ENCODE measurements at places on chromosomes 13 and 19.

- no peak for DNase-seq
These were observed 87.1 kb downstream of the TEX29 start for GRCh38 chr13:111407381-111408131.

DNA sequence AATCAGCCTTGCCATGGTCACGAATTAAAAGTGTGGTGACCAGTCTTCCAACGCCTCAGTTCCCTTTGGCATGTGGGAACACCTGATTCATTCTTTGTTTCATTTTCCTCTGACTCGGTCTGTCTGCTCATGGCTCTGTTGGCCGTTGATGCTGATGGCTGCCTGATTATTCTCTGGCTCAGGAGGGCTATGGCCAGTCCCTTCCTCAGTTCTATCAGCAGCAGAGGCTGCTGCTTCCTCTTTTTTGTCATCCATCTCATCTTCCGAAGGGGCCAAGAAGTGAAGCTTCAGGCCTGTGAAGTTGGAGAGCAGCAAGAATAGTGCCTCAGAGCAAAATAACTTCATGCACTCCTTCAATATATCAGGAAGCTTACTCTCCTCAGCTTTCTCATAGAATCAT lies 9.5 kb upstream of the MLNR start:
- no peak for DNase-seq

- DNase-seq, result no peak
These were observed 166.7 kb downstream of the LACC1 start for GRCh38 chr13:44046428-44046827.

DNA sequence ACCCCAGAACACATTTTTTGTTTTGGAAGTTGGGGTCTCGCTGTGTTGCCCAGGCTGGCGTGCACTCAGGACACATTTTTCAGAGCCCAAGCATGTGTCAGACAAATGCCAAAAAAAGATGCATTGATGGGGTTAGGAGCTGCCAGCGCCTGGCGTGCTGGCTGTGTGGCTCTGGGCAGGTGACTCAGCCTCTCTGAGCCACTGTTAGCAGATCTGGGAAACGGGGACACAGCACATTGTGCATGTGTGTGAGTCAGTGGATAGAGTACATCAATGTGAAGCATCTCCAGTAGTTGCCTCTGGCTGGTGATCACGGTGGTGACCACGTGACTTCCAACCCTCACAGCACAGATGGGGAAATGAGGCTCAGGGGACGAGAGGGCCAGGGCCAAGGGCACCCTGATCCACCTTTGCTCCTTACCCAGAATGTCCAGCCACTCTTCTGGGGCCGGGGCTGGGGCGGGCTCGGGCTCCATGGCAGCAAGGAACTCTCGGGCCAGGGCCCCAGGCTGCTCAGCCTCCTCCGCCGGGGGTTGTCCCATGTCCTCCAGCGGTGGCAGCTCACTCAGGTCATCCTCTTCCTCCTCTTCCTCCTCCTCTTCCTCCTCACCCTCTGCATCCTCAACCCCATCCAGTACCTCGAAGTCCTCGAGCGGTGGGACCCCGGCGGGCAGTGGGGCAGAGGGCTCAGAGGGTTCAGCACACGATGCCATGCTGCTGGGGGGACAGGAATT lies 1.9 kb downstream of the FKBP8 start:
- peak; percentile 75 for DNase-seq

GRCh38 chr19:52191951-52192350 lies 2.1 kb downstream of the PPP2R1A start:
- no peak for DNase-seq

- DNase-seq, result no peak
These were observed 8.0 kb downstream of the GPX4 start for GRCh38 chr19:1111641-1112267.

DNA sequence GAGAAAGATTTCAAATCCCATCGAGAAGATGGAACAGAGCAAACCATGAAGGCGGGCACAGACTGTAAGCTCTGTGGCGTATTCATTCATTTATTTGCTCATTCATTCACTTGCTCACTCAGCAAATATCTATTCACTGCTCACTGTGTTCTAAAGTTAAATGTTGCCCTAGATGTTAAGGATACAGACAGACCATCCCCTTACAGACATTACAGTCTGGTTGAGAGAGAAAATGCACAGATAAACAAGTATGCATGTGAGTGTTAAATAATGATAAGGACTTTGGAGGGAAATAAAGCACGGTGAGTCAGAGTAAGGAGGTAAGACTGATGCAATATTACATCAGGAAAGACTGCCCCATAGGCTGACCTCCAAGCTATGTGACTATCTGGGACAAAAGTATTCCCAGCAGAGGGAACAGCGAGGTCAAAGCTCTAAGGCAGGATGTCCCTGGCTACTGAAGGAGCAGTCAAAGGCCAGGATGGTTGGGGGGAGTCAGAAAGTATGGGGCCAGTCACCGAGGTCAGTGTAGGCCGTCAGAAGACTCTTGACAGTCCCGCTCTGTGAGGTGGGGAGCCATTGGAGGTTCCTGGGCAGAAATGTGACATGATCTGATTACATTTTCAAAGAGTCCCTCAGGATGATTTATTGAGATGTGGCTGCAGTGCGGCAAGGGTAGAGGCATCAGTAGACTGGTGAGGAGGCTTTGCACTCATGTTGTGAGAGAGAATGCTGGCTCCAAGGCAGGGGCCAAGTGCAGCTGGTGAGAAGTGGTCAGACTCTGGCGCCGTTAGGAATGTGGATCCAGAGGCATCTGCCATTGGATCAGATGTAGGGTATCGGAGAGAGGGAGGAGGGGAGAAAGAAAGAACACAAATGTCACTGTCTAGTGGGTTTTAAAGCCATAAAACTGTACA lies 37.9 kb downstream of the MBNL2 start:
- peak; percentile 39 for DNase-seq

GRCh38 chr13:43489233-43489632 lies 297.5 kb downstream of the ENOX1 start:
- DNase-seq, result no peak

- DNase-seq, result no peak
These were observed 333.3 kb upstream of the HTR2A start for GRCh38 chr13:47230155-47230554.

DNA sequence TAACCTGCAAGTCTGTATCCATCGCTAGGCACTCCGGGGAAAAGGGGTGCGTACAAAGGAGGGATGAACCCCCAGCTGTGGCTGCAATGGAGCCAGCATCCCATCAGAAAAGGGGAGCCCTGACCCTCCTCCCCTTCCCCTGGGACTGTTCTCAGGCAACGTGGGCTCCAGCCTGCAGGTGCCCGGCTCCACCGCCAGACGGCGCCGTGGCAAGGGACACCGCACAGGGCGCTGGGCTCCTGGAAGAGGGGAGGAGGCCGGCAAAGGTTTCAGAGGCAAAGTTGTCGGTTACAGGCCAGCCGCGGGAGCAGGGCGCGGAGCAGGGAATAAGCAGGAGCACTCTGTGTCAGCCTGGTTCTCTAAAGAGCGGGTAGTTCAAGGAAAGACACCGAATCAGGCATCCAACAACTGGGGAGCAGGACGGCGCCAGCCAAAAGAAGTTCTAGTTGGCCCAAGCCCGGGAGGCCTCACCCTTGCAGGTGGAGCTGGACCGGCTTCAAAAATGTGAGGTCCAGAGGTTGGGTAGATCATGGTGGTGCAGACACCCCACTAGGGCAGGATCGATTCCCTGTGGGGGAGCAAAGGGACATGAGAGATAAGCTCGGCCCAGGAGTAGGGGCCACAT lies 53.0 kb upstream of the ATP12A start:
- no peak for DNase-seq

GRCh38 chr13:103436057-103436654 lies 369.9 kb upstream of the SLC10A2 start:
- no peak for DNase-seq

DNA sequence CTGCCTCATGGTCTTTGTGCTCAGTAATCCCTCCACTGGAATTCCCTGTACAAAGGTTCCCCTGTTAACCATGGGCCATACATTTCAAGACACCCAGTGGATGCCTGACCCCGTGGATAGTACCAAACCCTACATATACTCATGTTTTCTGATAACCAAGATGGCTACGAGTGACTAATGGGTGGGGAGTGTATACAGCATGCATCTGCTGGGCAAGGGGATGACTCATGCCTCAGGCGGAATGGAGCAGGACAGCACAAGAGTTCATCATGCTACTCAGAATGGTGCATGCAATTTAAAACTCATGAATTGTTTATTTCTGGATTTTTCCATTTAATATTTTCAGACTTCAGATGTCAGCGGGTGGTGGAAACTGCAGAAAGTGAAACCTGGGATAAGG lies 13.3 kb upstream of the FGF9 start:
- peak; percentile 66 for DNase-seq

DNA sequence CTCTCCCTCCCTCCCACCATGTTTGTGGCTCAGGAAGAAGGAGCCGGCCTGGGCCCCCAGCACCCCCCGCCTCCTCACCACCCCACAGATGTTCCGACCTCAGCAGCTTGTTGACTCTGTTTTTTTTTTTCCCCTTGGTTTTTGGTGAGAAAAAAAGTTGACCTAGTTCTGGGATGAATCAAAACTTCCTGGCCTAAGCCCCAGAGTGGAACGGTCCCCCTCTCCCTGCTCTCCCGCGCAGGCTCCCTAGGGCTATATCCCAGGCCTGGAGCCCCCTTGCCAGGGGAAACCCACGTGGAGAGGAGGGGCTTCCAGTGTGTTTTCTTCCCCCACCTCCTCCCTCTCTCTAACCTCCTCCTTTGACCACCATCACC lies 4.0 kb downstream of the COL5A3 start:
- no peak for DNase-seq

- DNase-seq, result no peak
These were observed 12.9 kb downstream of the PIN1 start for GRCh38 chr19:9848060-9848459.

DNA sequence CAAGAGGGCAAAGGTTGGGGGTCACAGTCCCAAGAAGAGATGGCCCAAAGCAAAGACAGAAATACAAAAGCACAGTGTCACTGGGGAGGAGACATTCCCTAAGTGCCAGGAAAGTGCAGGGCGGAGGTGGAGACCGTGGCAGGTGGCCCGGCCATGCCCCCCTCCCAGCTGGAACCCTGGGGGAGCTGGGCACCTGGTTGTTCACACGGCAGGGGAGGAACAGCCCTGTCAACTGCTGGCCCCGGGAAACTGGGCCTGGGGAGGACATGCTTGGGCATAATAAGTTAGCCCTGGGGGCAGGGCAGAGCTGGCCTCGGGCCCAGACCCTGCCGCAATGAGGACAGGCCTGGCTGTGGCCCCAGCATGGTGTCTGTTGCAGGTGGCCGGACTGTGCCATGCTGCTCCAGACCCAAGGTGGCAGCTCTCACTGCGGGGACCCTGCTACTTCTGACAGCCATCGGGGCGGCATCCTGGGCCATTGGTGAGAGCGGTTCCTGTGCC lies 7.4 kb downstream of the HPN start:
- DNase-seq, result no peak

DNA sequence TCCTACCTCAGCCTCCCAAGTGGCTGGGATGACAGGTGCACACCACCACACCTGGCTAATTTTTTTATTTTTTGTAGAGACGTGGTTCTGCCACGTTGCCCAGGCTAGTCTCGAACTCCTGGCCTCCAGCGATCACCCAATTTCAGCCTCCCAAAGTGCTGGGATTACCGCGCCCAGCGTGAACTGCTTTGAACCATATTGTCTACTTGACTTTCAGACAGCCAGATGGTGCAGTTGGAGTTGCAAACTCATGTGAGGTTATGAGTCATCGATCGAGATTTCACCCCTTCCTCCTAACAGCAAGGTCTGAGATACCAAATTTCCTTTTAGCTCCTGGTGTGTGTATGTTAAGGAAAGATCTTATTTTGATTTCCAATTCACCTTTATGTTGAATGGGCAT lies 2.7 kb downstream of the SLC27A1 start:
- peak; percentile 55 for DNase-seq

DNA sequence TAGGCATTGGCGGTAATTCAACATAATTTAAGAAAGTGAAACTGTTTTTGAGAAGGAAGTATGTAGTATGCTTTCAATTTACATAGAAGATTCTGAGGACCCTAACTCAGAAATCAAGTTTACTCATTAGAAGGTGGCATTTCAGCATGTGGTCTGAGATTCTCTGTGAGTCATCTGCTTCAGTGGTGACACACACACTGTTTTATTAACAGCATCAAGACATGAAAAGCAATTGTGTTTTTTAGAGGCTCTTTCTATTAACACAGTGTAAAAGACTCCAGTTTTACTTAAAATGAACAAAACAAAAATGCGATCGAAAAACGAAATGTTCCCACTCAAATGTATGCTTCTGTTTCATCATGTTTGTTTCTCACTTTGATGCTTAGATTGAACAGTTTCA lies 802.1 kb upstream of the SLITRK6 start:
- DNase-seq, result no peak

DNA sequence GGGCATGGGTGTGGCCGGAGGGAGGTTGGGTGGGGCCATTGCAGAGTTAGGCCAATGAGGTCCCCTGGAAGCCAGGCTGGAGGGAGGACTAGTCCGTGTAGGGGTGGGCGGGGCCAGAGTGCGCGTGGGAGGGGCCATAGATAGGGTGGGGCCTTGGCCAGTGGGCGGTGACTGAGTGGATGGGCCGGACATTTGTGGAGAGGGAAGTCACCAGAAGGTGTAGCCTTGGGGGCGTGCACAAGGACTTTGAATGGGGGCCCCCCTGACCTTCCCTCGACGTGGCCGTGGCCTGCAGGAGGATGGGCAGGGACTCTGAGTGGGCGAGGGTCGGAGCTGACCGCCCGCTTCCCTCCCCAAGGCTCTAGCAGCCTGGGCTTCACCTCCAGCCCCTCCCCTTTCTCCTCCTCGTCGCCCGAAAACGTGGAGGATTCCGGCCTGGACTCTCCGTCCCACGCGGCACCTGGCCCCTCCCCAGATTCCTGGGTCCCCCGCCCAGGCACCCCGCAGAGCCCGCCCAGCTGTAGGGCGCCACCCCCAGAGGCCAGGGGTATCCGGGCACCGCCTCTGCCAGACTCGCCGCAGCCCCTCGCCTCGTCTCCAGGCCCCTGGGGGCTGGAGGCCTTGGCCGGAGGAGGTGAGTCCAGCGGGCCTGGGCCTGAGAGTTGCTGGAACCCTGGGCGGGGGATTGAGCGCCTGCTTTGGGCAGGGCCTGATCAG lies 16.5 kb upstream of the B3GNT3 start:
- DNase-seq, result peak; percentile 17

Measured in HFFc6 (cell line).